ENCODE measurements at places on chromosomes 13 and 19.

- DNase-seq = no peak
Measured at GRCh38 chr19:38831142-38831605, 420 bp downstream of the ECH1 start.

- no peak for DNase-seq
Measured at GRCh38 chr13:50700664-50701305, 142.7 kb downstream of the DLEU7 start.

- no peak for DNase-seq
Measured at GRCh38 chr19:48806518-48806817, 4.4 kb downstream of the BCAT2 start.

DNA sequence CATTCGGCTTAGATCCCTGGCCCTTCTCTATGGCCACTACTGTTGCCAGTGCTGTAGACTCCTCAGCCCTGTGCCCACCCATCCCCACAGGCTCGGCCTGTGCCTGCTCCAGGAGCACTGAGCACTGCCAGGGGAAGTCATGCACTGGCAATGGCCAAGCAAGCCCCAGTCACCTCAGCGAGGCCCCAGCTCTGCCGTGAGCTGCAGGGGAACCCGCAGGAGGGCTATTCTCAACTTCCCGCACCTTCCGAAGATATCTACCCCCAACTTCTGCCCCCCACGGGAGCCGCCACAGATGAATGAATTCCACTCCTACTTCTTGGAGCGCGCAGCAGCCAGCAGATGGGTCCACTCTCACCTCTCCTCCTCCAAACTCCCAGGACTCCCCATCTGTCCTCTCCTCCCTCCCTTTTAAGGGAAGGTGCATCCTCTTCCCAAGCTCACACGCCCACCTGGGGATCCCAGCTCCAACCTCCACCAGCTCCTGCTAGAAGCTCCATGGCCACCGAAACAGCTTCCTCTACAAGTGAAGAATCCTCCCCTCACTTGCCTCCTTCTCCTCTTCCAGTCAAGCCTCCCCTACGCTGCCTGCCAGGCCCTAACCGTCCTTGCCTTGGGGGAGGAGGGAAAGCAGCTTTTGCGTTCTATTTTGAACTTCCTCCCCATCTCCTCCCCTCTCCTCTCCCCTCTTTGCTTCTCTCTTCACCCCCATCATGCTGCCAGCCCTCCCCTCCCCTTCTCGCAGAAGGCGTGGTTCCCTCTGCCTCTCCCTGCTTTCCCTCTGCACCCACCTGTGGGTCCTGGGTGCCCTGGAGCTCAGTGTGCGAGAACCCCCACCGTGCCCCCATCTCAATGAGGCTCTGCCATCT lies 52.2 kb downstream of the PEPD start:
- DNase-seq = no peak

- no peak for DNase-seq
Measured at GRCh38 chr19:13207237-13207845, 57.1 kb downstream of the IER2 start.

GRCh38 chr13:93535251-93535650 lies 308.6 kb downstream of the GPC6 start:
- no peak for DNase-seq

GRCh38 chr19:52600639-52601024 lies 30.5 kb downstream of the ZNF701 start:
- no peak for DNase-seq

- no peak for DNase-seq
Measured at GRCh38 chr13:86098511-86098910, 299.3 kb upstream of the SLITRK6 start.

- no peak for DNase-seq
Measured at GRCh38 chr13:74444864-74445479, 310.8 kb upstream of the KLF12 start.

DNA sequence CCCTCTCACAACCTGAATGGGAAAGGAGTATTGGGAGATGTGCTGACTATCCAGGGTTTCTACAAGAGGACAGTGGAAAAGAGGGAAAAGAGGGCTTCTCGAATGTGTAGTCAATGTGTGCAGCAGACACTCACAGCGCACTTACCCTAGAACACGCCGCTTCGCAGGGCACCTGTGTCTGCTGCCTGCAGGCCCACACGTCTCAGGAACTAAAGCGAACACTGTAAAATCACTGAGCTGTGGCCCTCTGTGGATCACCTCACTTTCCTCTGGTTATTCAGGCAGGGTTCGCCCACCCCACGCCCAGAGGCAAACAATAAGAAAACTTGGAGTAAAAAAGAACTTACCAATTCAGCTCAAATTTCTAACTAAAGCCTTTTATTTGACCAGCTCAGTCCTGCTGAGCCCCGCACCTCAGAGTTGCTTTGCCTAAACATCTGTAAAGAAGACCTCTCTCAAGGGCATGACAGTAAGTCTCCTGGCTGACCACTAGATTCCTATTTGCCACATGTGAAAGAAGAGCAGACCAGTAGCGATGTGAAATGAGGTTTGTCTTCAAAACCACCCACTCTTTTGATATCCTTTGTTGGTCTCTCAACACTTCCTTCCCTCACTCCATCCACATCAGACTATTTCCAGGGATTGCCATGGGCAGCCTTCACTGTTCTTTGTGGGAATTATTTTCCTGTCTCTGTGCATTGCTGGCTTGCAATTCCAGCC lies 19.3 kb upstream of the DOCK9 start:
- no peak for DNase-seq

- no peak for DNase-seq
Measured at GRCh38 chr19:35731353-35731752, 10.9 kb downstream of the IGFLR1 start.

DNA sequence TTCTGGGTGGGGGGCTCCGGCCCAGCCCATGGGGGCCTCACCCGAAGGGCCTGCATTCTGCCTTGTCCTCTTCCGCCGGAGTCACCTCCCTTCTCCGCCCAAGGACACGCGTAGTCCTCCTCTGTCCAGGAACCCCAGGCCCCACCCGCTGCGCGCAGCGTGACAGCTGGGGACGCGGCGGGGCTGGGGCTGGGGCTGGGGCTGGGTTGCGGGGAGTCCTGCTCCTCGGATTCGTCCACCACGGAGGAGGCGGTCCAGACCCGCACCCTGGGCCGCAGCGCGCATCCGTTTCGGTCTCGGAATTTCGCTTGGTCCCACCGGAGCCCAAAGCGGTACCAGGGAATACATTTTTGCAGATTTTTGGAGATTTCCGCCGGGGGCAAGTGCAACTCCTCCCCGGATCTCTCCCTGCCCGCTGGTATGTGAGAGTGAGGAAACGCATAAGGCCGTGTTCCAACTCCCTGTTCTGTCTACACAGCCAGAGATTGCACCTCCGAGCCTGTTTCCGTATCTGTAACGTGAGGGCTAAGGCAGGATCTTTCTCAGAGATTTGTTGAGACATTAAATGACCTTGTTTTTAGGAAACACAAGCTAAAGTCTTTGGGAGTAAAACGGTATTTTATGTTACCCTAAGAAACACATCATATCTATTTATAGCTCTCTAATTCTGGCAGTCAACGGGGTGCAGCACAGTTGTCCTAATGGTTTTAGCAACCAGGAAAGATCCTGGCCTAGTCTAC lies at the start of gene COX7A1:
COX7A1 (minus strand) TSS at position 96 of the 740 bp plus-strand sequence; CDS start at position 56, 40 bp downstream.
- DNase-seq = no peak

- DNase-seq = no peak
Measured at GRCh38 chr13:20254076-20254475, 22.0 kb upstream of the GJB6 start.

DNA sequence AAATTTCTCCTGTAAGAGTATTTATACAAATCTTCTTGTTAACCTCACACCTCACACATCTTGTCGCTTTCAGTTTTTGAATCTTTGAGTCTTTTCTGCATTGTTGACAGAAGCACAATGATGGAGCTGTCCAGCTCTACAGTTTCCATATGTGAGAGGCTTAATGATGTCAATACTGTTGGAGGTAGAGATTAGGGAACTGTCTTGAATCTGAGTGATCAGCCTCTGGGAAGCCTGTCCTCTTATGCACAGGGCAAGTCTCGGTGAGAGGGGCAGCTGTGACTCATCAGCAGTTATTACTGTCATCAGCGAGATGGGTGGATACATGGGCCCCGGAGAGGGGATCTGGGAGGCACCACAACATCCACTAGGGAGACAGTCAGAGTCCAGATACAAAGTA lies 4.6 kb upstream of the ITGBL1 start:
- DNase-seq = no peak

DNA sequence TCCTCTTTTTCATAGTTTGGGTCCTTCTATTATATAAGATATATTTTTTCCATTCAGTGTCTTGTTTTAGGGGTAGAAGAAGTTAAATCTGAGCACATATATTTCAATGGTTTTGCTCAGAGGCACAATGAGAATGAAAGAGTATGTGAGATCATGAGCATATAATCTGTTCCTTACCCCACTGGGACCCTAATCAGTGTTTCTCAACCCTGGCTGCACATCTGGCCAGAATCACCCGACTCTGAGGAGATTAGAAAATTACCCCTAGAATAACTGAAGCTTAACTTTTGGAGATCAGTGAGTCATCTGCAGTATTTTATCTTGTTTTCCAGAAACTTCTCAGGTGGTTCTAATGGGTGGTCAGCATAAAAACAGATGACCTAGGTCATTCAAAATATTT lies 782 bp downstream of the CYSLTR2 start:
- DNase-seq = no peak

DNA sequence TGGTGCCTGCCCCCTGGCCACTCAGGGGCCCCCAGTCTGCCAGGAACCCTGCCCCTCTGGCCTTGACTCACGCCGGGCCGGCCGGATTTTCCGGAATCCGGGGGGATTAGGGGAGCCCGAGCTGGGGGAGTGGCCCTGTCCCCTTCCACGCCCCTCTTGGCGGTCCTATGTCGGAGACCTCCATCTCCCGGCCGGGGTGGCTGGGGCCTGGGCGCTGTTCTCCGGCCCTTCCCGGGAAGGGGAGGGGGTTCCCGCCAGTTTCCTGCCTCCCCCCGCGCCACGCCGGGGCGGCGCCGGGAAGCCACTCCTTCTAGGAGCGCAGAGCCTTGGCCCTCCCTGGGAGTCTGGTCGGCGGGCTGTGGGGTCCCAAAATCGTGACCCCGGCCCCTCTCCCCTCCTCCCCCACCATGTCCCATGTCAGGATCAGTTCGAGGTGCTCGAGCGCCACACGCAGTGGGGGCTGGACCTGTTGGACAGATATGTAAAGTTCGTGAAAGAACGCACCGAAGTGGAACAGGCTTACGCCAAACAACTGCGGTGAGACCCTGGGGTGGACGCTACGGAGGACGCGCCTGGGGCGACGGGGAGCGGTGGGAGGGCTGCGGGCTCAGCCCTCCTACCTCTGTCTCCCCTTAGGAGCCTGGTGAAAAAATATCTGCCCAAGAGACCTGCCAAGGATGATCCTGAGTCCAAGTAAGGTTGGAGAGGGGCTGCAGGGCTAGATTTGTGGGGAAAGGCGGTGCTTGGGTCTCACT lies 1.3 kb downstream of the TRIP10 start:
- no peak for DNase-seq

GRCh38 chr13:106491463-106491862 lies 44.0 kb downstream of the EFNB2 start:
- DNase-seq = no peak

DNA sequence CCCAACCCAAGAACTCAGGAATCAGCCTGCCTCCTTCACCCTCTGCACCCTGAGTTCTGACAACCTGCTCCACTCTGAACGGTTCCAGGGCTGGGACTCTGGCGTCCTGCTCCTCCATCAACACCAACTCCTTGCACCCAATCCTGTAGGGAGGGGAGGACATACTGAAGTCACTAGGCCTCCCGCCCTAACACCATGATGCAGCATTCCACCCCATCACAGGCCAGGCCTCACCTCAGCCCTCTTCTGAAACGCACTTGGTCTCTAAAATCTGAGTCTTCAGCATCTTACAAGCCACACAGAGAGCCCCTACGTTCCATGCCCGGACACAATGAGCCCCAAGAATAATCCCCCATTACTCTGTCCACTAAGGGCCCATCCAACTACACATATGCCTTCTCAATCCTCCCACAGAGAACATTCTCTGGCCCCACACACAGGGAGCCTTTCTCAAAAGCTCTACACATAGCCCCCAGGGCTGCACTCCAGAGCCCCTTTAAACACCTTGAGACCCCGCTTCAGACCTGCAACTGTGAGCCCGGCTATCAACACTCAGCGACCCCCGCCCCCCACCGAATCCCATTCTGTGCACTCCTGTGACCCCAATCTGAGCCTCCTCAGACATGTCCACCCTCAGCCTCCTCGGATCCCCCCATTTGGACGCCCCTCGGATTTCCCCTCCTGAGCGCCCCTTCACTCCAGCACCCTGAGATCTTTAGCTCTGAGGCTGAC lies 567 bp downstream of the ALKBH6 start:
- no peak for DNase-seq

DNA sequence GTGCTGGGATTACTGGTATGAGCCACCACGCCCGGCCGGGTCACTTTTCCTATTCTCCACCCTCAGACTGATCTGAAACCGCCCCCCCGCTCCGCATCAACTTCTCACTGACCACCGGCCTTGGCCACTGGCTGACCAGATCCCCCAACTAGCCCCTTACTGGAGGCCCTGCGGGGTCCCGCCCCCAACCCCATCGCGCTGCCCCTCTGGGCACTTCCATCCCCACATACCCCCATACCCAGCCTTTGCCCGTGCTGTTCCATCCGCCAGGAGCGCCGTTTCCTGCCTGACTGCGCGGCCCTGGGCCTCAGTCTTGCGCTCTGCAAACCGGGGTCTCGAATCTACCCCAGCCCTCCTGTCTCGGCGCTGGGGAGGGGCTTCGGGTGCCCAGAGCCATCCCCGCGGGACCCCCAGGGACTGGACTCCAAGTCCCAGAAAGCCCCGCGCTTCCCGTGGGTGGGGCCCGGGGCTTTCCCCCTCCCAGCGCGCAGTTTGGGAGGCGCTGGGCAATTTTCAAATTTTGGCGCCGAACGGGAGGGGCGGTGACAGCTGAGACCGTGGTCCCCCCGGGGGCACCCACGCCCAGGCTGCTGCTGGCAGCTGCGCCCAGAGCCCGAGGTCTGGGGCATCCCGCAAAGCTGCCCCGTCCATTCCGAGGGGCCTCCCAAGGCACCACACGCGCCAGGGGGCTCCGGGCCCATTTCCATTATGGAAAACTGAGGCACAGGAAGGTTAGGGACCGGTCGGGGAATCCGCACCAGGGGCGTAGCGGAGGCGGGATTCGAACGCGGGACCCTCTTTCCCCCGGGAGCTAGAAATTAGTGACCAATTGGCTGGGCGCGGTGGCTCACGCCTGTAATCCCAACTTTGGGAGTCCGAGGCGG lies 5.2 kb upstream of the LMNB2 start:
- DNase-seq = peak; percentile 54

DNA sequence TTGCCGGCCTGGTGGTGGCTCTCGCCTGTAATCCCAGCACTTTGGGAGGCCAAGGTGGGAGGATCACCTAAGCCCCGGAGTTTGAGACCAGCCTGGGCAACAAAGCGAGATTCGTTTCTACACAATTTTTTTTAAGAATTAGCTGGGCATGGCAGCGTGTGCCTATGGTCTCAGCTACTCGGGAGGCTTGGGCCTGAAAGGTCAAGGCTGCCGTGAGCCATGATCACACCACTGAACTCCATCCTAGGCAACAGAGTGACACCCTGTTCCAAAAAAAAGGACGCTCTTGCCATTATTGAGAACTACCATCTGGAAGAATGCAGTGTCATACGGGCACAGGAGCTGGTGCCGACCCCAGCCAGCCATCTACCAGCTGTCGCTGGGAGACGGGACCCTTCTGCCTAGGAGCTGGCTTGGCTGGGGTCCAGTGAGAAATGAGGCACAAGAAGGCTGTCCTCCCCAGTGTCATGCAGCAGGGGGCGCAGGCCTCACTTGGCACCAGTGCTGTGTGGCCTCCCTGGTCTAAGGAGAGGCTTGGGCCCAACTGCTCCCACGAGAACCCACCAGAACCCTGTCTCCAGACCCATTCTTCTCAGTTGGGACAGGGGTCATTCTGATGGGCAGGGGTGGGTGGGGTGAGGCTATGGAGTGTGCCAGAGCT lies 12.2 kb upstream of the RELB start:
- peak; percentile 62 for DNase-seq

GRCh38 chr19:19627621-19628500 lies at the start of gene LPAR2:
Gene LPAR2, minus strand, starts transcription at chr19:19628220. Its CDS starts 945 bp downstream, at chr19:19627275.
- DNase-seq = no peak

GRCh38 chr13:110713981-110714796 lies 689 bp downstream of the ING1 start:
- DNase-seq = peak; percentile 15

Measured in Kasumi-1 (cell line).